ENCODE measurements at places on chromosomes 11 and 22.

- DNase-seq: peak; percentile 96
Observed at GRCh38 chr22:36123673-36124630, 36.6 kb downstream of the APOL3 start.

- DNase-seq: no peak
Observed at GRCh38 chr11:121456151-121456550, 3.4 kb upstream of the SORL1-AS1 start.

DNA sequence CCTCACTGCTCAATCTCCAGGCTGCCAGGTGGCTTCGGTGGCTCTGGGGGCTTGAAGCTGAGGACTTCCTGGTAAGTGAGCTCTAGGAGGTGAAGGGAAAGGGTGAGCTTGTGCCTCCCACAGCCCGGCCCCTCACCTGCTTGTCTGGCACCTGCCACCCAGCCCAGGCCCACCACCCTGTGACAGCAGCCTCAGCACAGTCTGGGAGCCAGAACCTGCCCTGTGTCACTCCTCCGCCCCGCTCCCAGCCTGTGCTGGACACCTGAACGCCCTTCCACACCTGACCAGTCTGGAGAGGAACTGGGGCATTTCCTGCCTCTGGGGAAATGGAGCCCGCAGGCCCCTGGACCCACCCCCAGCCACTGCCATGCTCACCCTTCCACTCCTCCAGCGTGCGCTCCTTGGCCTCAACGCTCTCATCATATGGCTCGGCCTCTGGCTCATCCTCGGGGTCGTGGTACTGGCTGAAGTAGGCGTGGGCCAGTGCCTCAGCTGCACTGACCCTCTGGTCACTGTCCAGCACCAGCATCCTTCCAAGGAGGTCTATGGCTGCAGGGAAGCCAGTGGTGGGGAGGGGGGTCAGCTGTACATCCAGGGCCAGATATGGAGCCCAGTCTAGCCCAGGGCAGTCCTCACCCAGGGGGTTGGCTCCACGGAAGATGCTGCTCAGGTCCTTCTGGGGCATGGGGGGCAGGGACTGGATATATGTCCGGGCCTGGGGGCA lies 3.6 kb upstream of the MAPK12 start:
- DNase-seq: no peak

- DNase-seq: no peak
Observed at GRCh38 chr11:496834-497564, 10.0 kb downstream of the RNH1 start.

- no peak for DNase-seq
Observed at GRCh38 chr22:44218071-44218470, 37.3 kb downstream of the PARVG start.

GRCh38 chr11:8408151-8408941 lies 144.7 kb upstream of the LMO1 start:
- DNase-seq: no peak

DNA sequence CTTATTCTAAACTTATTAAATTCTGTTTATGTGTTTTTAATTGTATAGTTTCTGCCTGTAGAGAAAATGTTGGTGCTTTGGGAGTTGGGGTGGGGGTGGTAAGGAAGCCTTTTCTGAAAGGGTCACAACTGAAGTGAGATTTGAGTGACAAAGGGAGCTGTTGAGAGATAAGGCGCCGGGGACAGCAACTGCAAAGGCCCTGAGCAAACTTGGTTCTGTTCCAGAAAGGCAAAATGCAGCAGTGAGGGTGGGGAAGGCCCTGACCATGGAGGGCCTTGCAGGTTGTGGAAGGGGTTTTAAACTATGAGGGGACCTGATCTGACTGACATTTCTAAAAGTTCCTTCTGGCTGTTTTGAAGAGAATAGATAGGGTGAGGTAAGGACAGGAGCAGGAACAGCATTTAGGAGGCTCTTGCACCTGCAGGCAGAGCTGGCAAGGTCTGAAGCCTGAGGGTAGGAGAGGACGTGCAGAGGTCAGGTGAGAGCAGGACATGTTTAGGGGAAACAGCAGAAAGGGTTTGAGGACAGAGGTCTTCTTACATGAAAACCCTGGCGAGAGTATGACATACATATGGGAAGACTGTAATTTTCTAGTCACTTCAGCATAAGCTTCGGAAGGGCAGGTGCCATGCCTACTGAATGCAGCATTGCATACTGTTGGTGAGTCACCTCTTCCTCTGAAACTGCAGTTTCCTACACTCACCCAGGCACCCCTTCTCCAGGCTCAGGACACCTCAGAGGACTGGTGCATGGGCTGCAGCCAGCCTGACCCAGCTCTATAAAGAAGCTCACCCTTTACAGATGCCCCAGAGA lies 190.7 kb downstream of the SNX19 start:
- DNase-seq: no peak

DNA sequence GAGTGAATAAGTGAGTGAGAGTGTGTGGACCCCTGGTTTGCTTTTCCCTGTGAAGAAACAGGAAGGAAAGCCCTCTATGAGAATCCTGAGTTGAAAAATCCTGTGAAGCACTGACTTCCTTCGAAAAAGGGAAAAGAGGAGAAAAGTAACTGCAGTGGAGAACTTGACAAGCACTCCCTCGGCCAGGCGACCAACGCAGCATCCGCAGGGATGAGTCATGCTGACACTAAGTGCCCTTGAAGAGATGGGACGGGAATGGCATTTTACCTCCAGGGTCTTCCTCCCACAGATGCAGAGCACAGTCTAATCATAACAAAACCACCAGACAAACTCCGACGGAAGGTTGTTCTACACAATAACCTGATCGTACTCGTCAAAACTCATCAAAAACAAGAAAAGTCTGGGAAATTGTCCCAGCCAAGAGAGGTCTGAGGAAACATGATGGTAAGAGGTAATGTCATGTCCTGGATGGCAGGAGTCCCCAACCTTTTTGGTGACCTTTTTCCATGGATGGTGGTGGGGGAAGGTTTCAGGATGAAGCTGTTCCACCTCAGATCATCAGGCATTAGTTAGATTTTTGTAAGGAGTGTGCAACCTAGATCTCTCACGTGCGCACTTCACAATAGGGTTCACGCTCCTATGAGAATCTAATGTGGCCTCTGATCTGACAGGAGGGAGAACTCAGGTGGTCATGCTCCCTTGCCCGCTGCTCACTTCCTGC lies 132.2 kb upstream of the B3GAT1 start:
- DNase-seq: no peak

DNA sequence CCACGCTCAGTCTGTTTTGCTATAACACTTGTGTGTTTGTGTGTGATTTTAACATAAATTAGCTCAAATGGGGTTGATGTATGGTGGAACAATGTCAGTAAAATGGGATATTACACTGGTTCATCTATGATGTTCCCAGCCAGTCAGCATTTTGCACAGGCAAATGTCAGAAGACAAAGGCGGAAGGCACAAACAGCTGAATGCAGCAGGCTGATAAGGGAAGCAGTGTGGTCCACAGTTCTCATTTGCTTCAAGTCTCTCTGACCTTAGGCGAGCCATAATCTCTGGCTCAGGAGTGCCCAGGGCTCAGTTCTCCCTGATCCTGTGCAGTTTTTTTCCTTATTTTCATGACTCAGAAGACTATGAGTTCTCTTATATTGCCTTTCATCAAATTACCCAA lies 102.7 kb downstream of the FAR1 start:
- DNase-seq: no peak
